Stimulated activated CD4-positive, alpha-beta T cell treated with anti-CD3 and anti-CD28 coated beads, Interleukin-12 subunit alpha, Interleukin-12 subunit beta, amount 100 ng/mL, for 4 hours (primary cell): ENCODE measurements at places on chromosomes 16 and 17.
A peak's percentile ranks its signal among the peaks of the same experiment; 100 is the strongest.

GRCh38 chr16:77250400-77250799, 51.2 kb downstream of the SYCE1L start:
- no peak for DNase-seq

DNA sequence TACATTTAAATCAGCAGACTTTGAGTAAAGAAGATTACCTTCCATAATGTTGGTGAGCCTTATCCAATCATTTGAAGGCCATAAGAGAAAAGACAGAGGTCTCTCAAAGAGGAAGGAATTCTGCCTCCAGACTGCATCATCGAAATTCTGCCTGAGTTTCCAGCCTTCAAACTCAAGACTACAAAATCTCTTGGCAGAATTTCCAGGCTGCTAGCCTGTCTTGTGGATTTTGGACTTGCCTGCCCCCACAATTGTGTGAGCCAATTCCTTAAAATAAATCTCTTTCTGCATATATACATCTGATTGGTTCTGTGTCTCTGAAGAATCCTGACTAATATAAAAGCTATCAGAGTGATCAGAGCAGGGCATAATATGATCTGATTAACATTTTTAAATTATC, 216.6 kb upstream of the CPHXL start:
- DNase-seq: no peak

DNA sequence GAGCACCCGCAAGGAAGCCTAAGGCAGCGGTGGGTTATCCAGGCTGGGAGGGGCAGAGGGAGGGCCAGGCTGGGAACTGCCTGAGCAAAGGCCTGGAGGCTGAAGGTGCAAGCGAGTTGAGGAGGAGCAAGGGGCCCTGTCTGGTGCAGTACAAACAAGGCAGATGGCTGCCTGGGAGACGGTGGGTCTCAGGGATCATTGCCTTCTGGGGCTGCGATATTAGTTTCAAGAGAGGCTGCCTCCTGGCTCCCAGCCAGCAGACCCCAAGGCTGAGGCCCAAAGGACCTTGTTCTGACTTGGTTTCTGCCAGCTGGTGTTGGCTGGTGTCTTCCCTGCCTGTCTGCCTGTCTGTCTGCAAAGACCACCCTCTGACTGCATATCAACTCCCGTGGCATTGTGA, 154.0 kb downstream of the IRF8 start:
- no peak for DNase-seq

DNA sequence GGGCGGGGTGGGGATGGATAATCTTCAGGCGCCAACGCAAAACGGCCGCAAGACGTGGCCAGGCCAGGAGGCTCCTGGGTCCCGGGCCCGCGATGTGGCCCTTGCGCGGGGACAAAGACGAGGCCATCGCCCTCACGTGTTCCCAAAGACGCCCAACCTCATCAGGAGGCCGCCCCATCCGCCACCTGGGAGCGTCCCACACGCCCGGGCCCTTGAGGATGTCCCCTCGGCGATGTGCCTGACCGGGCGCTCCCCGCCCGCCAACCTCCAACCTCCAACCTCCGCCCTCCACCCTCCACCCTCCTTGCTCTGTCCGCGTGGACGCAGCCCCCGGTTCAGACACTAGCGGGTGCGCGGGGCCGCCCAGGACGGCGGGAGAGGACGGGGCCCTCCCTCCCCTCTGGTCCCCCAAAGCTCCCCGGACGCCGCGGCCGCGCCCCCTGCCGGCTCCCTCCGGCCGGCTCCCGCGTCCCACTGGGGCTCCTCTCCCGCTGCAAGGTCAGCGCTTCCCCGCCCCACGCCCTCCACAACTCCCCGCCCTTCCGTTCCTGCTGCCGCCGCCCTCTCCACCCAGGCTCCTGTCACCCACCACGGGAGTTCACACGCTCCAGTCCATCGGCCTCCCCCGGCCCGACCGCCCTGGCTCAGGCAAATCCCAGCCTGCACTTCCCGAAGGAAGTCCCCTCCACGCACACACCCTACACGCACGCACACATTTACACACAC, 250.8 kb upstream of the RPL38 start:
- peak; percentile 25 for DNase-seq

DNA sequence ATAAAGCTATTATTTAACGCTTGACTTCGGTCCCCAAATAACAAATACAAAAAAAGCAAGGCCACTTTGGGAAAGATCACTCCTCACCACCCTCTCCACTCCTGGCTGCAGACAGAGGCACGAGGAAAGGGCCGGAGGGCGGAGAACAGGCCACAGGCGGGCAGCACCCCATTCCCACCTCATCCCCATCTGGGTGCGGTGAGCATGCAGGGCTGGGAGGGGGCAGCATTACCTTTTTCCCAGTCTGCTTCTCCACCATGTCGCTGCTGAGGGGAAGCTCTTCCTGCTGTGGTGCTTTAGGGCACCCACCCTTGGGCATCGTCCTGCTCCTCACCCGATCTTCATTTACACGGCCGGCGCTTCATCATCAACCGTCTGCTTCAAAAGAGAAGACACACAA, 99.2 kb downstream of the ZNF778 start:
- DNase-seq: no peak

- peak; percentile 47 for DNase-seq
Observed at GRCh38 chr17:80005360-80006338, 30.0 kb downstream of the TBC1D16 start.

GRCh38 chr16:3776316-3776715, 59.0 kb upstream of the TRAP1 start:
- no peak for DNase-seq

- no peak for DNase-seq
Observed at GRCh38 chr16:83586036-83586435, 221.7 kb upstream of the HSBP1 start.

DNA sequence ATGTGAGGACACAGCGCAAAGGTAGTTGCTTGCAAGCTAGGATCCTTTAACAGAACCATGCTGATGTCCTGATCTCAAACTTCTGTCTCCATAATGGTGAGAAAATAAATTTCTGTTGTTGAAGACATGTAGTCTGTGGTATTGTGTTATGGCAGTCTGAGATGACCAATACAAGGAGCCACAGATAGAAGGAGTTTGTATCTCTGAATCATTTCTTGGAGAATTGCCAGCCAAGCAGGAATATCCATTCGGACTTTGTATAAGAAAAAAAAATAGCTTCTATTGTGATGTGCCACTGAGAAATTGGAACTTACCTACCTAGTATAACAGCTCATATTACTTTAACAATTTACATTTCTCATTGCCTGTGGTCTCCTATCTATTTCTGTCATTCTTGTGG, 447.6 kb upstream of the CA10 start:
- DNase-seq: no peak

- DNase-seq: no peak
Observed at GRCh38 chr16:9062301-9062700, 29.1 kb upstream of the HAPSTR1 start.

DNA sequence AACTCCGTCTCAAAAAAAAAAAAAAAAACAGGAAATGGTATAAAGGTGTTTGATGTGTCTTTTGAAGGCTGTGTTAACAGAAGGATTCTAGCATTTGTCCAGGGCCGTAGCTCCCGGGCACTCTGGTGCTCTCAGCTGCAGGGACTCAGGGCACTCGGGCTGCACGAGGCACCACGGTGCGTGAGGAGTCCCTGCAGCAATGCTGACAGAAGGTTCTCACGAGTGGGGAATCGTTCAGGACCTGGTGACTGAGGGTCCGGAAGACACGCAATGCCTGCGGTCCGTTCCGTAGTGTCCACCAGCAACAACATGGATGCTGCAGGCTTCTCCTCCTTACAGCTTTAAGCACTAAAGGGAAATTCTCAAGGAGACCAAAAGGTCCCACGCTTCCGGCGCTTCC, 12.6 kb upstream of the FAAP100 start:
- DNase-seq: no peak

GRCh38 chr17:72064606-72065193, 56.1 kb upstream of the SOX9 start:
- no peak for DNase-seq

DNA sequence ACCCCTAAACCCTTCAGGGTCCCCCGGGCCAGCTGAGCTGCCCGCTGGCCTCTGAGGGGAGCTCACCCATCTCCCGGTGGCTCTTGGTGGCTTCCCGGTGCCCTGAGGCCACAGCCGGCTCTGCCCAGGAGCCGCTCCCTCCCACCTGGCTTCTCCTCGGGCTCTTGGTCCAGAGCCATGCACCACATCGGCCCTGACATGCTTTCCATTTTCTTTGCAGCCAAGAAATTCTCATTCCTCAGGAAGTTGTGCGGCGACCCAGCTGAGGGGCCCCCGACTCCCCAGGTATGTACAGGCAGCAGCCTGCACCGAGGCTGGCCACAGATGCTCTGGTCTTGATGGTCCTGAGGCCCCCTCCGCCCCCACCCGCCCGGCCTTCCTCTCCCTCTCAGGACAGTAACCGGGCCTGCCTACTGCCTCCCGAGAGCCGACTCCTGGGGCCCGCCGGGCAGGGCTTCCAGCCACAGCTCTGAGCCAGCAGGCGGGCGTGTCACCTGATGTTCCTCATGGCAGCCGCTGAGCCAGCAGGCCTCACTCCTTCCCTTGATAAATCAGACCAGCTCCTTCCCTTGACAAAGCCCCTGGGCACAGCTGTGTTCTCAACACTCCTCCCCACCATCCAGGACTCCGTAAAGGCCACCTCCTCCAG, 28.4 kb upstream of the ZFPM1 start:
- DNase-seq: no peak

DNA sequence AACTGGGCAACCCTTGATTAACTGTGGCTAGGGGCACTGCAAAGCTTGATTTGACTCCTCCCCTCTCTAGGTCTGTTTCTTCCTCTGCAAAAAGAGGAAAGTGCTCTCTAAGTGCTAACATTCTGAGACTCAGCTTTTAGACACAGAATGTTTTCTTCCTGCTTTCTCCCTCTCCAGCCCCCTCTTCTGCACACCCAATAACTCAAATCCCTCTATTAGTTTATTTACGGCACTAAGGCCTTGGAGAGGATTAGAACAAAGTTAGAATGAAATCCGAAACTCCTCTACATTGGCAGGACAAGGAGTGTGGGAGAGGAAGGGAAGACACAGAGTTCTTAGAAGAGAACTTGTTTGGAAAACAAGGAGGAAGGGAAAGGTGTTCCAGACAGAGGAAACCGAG, 3.3 kb upstream of the SBK1 start:
- DNase-seq: no peak

DNA sequence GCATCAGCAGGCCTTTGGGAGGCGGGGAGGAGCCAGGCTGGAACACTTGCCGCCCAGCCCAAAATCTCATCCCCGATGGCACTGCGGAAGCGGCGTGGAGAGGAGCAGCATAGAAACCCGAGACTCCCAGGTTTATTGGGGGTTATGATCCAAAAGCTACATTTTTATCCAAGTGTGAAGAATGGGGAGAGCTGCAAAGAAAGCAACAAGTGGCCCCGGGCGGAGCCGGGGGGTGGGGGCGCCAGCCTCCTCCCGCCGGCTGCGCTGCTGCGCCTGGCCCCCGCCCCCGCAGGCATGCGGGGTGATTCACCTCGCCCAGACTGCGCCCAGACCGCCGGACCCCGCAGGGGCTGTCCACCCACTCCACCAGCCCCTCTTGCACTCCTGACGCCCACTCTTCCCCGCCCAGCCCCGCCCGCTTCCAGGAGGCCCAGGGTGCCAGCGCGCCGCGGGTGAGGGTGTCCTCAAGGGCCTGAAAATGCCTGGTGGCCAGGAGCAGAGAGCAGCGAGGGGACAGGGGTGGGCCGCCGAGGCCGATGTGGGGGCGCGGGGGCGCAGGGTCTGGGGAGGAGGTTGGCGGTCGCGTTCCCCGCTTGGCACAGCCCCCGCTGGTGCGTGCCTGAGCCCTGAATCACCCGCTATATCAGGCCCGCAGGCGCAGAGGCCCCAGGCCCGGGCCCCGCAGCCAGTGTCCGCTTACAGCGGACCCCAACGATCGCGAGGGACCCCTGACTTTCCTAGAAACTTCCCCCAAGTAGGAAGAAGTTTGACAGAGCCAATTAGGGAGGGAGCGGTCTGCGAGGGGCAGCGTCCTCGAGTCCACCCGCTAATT, 1.3 kb downstream of the CAVIN1 start:
- peak; percentile 12 for DNase-seq

DNA sequence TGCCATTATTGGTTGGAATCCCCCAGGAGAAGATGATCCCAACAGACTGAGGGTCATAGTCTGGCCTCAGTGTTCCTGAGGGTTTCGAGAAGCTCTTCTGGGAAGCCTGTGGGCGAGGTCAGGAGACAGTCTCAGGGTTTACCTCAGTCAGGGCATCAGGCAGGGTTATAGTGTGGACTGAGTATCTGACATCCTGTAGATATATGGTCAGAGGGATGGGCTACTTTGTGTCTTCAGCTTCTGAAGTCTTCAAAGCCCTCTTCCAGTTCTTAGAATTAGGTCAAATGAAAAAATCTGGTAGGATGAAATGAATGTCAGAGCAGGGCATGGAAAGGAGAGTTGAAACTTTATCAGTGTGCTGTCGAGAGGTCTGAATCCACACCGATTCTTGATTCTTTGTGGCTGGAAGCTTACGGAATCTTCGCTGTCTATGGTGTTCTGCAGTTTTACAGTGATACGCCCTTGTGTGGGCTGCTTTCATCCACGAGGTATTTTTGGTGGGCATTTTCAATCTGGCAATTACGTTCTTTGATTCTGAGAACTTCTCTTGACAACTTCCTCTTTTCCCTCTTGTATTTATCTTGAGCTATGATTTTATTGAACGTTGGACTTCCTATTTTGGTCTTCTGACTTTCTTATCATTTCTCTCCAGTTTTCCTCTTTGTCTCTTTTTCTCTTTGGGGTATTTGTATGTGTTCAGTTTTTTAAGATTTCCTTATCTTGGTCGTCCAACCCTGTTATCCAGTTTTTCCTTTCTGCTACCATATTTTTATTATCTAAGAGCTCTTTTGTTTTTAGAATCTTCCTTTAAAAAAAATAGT, 30.4 kb downstream of the BPTF start:
- no peak for DNase-seq

DNA sequence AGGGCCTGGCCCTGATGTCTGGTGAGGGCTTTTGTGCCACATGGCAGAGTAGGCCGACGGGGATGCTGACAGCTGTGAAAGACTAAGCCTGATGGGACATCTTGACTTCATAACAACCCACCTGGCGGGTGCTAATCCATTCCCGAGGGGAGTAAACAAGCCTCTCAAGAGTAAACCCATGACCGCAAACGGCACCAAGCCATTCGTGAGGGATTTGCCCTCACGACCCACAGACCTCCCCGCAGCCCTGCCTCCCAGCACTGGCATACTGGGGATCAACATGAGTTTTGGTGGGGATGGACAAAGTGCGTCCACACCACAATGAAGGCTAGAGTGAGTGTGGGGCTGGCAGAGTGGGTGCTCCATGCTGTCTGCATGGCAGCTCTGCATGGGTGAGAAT, 11.7 kb downstream of the RNF213 start:
- DNase-seq: no peak

DNA sequence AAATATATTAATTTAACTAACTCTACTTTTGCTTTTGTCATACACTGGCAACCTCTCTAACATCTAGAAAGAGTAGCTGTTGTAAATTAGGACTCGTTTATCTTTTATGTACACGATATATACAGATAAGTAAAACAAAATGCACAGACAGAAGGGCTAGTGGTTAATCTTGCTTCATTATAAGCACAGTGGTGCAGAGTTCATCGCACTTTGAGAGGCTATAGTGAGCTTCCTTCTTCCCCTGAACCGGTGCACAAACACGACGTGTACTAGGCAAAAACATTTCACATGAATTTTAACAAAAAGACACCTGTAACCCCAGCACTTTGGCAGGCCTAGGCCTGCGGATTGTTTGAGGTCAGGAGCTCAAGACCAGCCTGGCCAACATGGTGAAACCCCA, 10.4 kb upstream of the GOT2 start:
- no peak for DNase-seq
